SW 1271 (cell line): ENCODE measurements at places on chromosomes 2 and 18.

GRCh38 chr2:29238497-29238896 lies 123.3 kb downstream of the CLIP4 start:
- no peak for DNase-seq

- DNase-seq: no peak
These were observed 260.0 kb downstream of the GULP1 start for GRCh38 chr2:188551671-188552070.

GRCh38 chr18:22711192-22711685 lies 221.9 kb upstream of the RBBP8 start:
- DNase-seq: no peak

GRCh38 chr2:202099515-202099914 lies 26.5 kb downstream of the KIAA2012 start:
- no peak for DNase-seq

DNA sequence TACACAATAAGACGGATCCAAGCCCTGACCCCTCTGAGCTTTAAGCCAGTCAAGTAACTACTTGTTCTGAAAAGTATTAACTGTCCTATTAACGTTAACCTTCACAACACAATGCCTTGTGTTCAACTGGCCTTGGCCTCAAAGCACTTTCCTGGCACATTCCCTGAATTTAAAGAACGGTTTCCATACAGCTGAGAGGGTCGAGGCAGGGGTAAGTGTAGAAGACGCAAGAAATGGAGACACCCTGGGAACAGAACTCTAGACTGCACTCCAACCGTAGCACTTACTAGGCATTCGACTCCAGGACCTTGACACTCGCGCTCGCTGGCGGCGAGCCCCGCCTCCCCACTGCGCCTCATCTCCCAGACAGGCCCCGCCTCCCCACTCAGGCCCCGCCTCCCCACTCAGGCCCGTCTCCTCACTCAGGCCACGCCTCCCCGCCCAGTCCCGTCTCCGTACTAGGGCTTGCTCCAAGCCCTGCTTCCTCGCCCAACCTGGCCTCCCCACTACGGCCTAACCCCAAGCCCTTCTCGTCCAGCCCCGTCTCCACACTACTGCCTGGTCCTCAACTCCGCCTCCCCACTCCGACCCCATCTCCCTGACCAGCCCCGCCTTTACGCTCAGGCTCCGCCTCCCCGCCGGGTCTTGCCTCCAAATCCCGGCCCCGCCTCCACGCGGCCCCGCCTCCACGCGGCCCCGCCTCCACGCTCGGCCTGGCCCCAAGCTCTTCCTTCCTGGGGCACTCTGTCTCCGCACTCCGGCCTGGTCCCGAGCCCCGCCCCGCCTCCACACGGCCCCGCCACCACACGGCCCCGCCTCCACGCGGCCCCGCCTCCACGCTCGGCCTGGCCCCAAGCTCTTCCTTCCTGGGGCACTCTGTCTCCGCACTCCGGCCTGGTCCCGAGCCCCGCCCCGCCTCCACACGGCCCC lies 887 bp upstream of the TMEM87B start:
- peak; percentile 99 for DNase-seq

GRCh38 chr2:204871231-204871953 lies 326.1 kb downstream of the PARD3B start:
- no peak for DNase-seq

DNA sequence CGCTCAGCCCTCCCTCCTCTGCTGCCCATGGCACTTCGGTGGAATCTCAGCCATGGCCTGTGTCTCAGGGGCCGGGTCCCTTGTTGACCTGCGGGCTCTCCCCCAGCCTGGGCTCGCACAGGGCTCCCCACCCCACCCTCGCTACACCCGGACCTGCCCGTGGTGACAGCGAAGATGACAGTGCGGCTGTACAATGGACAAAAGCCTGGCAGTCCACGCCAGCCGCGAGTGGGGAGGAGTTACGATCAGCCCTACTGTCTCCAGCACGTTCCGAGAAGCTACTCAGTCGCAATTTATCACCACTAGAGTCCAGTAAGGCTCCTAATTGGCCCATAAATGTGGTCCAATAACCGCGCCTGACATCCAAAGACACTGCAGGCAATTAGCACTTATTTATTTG lies 31.6 kb downstream of the GBX2 start:
- no peak for DNase-seq

DNA sequence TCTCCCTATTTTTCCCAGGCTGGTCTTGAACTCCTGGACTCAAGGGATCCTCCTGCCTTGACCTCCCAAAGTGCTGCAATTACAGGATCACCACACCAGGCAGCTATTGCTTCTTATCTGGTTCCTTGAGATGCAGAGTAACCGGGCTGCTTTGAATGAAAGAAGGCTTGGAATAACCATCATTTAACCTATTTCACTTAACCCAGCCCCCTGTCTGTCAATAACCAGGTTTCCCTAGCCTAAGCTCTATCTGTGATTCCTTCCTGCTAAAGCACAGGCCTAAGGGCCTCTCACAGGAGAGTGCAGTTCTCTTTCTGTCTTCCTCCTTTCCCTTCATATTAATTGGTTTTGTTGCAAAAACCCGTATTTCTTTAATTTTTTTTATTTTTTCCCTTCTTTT lies 393.5 kb upstream of the RAB12 start:
- DNase-seq: no peak

DNA sequence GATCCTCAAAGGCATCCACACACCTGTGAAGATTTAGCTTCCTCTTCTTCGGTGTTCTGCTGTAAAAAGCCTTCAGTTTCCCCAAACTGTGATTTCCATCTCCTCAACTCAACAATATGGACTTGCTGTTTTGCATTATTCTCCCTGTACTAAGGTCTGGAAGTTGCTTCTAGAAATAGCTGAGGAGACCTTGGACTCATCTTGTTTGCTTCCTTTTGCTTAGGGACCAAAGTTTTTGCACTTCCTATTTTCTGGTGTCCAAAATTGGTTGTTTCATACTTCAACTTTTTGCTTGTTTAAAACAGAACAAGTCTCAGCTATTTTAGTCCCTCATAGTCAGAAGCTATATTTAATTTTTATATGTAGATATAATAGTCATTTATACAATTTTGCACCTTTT lies 201.9 kb upstream of the COPS8 start:
- no peak for DNase-seq

DNA sequence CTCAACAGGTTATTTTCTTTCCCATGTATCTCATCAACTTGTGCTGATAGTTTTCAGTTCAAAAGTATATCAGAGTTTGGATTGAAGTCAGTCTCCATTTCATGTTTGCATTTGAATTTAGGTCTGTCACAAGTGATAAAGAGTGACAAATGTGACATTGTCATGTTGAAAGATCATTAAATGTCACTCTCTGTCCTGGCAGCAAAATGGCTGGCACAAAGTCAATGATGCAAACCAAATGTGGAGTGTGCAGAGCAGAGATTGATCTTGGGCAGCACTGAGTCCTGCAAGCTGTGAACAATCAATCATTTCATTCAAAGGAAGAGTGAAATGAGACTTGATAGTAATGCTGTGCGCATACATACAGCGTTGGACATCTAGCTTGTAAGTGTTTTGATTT lies 421.8 kb upstream of the CDH7 start:
- no peak for DNase-seq

DNA sequence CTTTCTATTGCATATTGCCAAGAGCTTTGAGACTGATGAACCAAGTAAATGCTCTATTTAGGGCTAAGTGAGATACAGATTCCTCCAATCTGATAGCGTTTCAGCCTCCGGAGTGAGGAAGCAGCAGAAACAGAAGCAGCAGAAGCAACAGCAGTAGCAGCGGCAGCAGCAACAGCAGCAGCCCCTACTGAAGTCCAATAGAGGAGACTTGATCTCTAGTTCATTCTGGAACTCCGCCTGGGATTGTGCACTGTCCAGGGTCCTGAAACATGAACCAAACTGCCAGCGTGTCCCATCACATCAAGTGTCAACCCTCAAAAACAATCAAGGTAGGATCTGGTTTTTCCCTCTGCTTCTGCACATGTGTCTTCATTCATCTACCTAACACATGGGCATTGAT lies at the start of gene DPP10:
Gene DPP10, plus strand, starts transcription at position 132 of the 400 bp plus-strand sequence.
- DNase-seq: no peak

DNA sequence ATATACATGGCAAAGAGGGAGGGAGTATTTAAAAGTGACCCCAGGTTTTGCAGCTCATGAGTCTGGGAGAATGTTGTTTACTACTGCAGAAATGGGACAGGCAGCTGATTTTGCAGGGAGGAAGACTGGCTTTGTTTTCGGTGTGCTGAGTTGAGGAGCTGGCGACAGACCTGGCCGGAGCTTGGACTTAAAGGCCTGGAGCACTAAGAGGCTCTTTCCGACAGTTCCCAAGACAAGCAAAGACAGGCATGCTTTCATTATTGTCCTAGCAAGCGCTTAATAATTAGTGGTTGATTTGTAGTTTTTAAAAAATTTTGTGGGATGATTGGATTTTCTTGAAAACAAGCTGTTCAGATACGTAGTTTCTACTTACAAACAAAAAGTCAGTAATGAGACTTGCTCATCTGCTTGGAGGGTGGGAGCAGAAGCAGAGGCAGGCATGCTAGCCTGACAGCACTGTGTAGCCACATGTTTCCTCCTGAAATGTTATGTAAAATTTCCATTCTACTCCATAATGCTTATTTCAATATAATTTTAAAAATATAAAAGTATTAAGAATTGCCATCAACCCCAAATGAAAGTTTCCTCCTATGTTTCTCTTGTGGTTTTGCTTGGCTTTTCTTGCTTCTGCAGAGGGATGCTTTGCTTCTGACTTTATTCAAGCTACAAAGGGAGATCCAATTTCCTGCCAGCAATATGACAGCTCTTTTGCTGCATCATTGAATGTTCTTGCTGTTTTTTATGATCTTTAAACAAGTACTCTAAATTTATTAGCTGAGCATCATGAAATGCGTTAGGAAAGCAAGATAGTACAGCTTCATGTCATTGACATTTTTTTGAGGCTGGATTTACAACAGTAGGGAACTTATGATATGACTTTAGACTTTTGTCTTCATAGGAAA lies 75.8 kb downstream of the PHLPP1 start:
- DNase-seq: no peak

- no peak for DNase-seq
These were observed 3.6 kb downstream of the RAX start for GRCh38 chr18:59269563-59270119.

- DNase-seq: no peak
These were observed 30.8 kb upstream of the AAK1 start for GRCh38 chr2:69674316-69674670.

- no peak for DNase-seq
These were observed 119.5 kb upstream of the LMAN1 start for GRCh38 chr18:59478591-59478990.

DNA sequence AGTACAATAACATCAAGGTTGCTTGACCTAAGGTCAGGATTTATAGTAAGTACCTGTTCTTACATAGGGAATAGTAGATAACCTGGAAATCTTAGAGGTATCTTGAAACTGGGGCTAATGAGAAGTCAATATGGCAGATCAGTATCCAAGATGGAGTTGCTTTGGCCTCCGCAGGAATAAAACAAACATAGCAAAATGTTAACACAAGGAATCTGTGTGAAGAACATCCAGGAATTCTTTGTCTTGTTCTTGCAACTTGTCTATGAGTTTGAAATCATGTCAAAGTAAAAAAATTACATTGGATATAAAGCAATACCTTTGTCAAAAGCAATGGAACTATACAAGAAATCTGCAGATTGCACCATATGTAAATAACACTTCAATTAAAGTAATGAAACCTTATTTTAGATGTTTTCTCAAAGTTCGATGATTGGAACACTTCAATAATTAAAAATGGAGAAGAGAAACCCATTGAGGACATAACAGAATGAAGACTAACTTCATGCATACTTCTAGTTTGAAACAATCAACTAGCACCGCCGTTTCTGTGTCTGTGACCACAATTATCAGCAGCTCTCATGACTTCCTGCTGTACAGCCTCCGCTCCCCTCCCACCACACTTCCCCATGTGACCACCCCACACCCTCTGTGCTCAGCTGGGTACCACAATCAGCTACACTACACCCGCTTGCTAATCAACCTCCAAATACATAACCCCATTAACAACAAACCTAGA lies 27.6 kb downstream of the C2orf76 start:
- no peak for DNase-seq

- DNase-seq: no peak
These were observed 212.5 kb downstream of the NEDD4L start for GRCh38 chr18:58256316-58257080.

DNA sequence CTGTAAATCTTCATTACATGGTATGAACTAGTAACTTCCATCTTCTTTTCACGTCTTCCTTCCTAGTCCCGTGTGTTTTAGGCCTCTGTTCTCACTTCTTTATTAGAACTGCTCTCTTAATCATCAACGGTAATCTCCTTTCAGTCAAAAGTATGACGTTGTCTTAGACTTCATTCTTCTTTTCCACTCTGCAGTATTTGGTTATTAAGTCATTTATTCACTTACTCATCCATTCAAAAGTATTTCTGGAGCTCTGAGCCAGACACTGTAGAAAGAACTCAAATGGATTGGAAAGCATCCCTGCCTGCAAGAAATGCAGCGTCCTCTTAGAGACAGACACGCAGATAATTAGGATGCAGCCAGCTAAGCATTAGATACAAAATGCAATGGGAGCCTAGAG lies 494.6 kb upstream of the NRP2 start:
- DNase-seq: no peak

- DNase-seq: no peak
These were observed 128.1 kb downstream of the TMEM163 start for GRCh38 chr2:134590679-134591078.

DNA sequence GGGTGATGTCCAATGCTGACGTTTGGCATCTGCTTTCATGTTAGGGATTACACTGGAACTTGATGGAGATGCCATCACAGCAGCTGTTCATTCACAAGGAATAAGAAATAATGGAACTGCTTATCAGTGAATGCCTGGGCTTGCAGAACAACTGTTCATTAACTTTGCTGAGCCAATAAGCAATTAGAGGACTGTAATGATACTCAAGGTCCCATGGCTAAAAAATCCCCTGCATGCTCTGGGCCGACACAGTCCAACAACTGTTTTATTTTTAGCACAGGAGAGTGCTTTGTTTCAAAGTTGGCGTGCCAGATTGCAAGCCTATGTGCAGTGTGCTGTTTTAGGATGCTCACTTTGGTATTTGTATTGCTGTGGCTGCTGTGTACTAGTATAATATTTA lies 408.0 kb upstream of the RGPD4 start:
- no peak for DNase-seq

DNA sequence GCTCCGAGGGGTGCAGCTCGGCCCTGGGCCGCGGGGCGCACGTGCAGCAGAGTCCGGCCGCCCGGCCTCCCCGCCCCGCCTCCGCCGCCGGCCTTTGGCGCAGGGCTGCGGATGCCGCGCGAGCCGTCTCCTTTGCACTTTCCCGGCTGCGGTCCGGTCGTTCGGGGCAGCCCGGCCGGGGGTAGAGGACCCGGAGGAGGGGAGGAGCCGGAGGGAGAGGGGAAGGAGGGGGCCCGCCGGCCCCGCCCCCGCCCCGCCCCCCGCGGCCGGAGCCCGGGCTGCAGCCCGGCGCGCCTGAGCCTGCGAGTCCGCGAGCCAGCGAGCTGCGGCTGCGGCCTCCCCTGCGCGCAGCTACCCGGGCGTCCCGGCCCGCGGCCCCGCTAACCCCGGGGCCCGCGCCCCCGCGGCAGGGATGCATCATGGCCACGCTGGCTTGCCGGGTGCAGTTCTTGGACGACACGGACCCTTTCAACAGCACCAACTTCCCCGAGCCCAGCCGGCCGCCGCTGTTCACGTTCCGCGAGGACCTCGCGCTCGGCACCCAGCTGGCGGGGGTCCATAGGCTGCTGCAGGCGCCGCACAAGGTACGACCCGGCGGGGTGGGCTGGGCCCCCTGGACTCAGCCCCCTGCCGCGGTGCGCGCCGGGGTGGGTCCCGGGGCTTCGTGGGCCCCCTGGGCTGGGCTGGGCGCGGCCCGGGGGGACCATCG lies at the start of gene FHOD3:
Gene FHOD3, plus strand, starts transcription at position 297 of the 709 bp plus-strand sequence. Its CDS starts 123 bp downstream, at position 420.
- peak; percentile 46 for DNase-seq
